ENCODE measurements at places on chromosomes 6 and 20. TPM values are rescaled to one million over a fixed set of nuclear protein-coding genes. Genes with fewer than 3 reads are reported as not detected.

The ULBP1 gene
- 0.94 TPM for total RNA-seq

The HLA-DRA gene
- not detected for total RNA-seq

The POU5F1 gene
- 9.5 TPM for total RNA-seq

The SASH1 gene
- 2.2 TPM for total RNA-seq

The MAFB gene
- total RNA-seq: 0.16 TPM

The TPD52L1 gene
- 56.8 TPM for total RNA-seq

The CYP24A1 gene
- total RNA-seq: 193 TPM

The OPN5 gene
- total RNA-seq: not detected

The MCCD1 gene
- total RNA-seq: not detected

The ASIP gene
- not detected for total RNA-seq

The RIMS4 gene
- total RNA-seq: 1.6 TPM

The AAR2 gene
- 40.6 TPM for total RNA-seq

The KCNQ5 gene
- total RNA-seq: 1.4 TPM

The HNF4A gene
- total RNA-seq: 15.4 TPM

The LAMA2 gene
- 0.31 TPM for total RNA-seq

The BCAS1 gene
- 0.37 TPM for total RNA-seq

The SLC22A16 gene
- total RNA-seq: not detected

The SH3BGRL2 gene
- 0.33 TPM for total RNA-seq

The CLPSL1 gene
- total RNA-seq: not detected

The MAP3K4 gene
- 13.5 TPM for total RNA-seq

The ZNF311 gene
- total RNA-seq: 0.19 TPM

The OR2B6 gene
- 0.14 TPM for total RNA-seq

The TMC2 gene
- not detected for total RNA-seq

The CST4 gene
- total RNA-seq: not detected

The DSP gene
- 48.6 TPM for total RNA-seq

The SLA2 gene
- 0.10 TPM for total RNA-seq

The C6orf163 gene
- total RNA-seq: 0.20 TPM

The TNFAIP3 gene
- total RNA-seq: 21.1 TPM

The ADGRF4 gene
- 11.1 TPM for total RNA-seq

The BANF2 gene
- total RNA-seq: not detected

The TMEM170B gene
- total RNA-seq: 0.59 TPM

The COL12A1 gene
- 5.7 TPM for total RNA-seq

The LBP gene
- total RNA-seq: 1.2 TPM

The LY6G6D gene
- total RNA-seq: not detected

The ANKRD66 gene
- total RNA-seq: not detected

The FAM209B gene
- 0.21 TPM for total RNA-seq

The SLC32A1 gene
- not detected for total RNA-seq

The LTB gene
- not detected for total RNA-seq

The RNF182 gene
- 5.1 TPM for total RNA-seq

The ZC2HC1B gene
- total RNA-seq: not detected

The EGFL8 gene
- 1.5 TPM for total RNA-seq

The TXLNB gene
- not detected for total RNA-seq

The WFDC12 gene
- total RNA-seq: not detected

The TRIM40 gene
- total RNA-seq: not detected

The SRMS gene
- not detected for total RNA-seq

The FOXQ1 gene
- total RNA-seq: 6.2 TPM

The ZBTB22 gene
- total RNA-seq: 3.4 TPM

The CPXM1 gene
- not detected for total RNA-seq

The RIN2 gene
- 23.4 TPM for total RNA-seq

The SCUBE3 gene
- 0.07 TPM for total RNA-seq

The CDSN gene
- total RNA-seq: not detected
